ENCODE measurements at places on chromosomes 7 and 10.

GRCh38 chr7:4951903-4952636, 6.9 kb downstream of the MMD2 start:
- no peak for DNase-seq

DNA sequence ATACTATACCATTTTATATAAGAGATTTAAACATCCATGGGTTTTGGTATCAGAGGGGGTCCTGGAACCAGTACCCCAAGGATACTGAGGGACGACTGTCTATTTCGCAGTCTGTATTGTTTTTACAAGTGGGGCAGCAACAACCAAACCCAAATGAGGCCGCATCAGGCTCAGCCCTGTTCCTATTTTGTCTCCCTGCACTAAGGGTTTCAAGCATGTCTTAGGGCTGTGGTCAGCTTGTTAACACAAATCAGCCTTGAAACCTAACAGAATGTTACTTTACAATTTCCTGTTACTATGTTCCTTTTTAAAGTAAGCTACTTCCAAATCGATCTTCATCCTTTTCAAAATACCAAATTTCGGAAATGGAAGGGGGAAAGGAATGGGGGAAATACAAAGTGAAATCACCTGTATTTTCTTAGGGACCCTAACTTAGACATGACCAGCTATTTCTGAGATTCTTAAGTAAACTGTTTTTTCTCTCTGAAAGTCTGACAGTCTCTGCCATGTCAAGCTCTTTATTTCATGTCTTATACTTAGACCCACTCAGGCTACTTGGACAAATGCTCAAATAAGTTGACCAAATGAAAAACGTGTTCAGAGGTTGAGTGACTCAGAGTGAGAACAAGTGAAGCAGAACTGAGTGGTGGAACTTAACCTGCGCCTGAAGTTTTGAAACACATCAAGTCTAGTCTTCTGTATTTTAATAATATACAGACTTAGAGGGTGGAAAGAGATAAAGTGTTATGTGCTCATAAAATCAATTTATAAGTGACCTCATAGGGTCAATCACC, 75.8 kb downstream of the C1GALT1 start:
- no peak for DNase-seq

GRCh38 chr7:38413784-38414183, 140.3 kb upstream of the TARP start:
- DNase-seq: no peak

DNA sequence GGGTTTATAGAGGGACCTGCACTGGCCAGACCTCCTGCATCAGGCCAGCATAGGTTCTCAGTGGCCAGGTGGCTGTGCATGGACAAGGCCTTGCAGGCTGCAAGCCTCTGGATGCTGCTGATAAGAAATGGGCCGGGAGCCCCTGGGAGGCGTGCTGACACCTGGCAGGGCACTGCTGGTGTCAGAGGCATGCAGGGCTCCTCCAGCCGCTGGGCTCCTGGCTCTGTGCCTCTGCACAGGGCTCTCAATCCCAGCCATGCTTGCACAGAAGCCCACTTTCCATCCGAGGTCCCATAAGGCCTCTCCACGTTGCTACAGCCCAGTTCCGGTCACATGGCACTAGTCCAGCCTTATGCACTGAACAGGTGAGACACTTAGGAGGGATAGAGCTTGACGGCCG, 27.3 kb downstream of the ANTXRL start:
- no peak for DNase-seq

- DNase-seq: no peak
Observed at GRCh38 chr10:71964743-71965515, 734 bp downstream of the CHST3 start.

GRCh38 chr10:110410329-110411046, 87.2 kb upstream of the DUSP5 start:
- DNase-seq: no peak

GRCh38 chr7:13276977-13277376, 589.5 kb downstream of the ARL4A start:
- no peak for DNase-seq

All from activated T-helper 1 cell treated with Interleukin-2 at 50 U/mL for 16 hours (primary cell).